ENCODE measurements at places on chromosomes 12 and 14.

- peak; percentile 25 for DNase-seq
These were observed 618 bp downstream of the RNF34 start for GRCh38 chr12:121400332-121401139.

- DNase-seq, result no peak
These were observed 1122.4 kb upstream of the USP15 start for GRCh38 chr12:61137677-61138414.

GRCh38 chr14:24315243-24315806 lies 4.0 kb downstream of the LTB4R start:
- DNase-seq, result no peak

GRCh38 chr14:22464422-22465142 lies 124.4 kb downstream of the DAD1 start:
- DNase-seq, result no peak

DNA sequence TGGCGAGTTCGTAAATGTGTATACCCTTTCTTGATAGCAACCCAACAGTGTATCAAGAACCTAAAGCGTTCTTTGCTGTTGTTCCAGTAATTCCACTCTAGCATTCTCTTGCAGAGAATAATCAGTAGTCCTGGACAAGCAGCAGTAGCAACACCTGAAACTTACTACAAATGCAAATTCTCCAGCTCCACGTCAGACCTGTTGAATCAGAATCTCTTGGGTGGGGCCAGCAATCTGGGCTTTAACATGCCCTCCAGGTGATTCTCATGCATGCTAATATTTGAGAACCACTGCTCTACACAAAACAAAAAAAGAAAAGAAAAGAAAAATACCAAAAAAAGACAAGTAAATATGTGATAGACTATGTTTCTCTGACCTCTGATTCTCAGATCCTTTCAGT lies 10.1 kb downstream of the PTGDR start:
- no peak for DNase-seq

DNA sequence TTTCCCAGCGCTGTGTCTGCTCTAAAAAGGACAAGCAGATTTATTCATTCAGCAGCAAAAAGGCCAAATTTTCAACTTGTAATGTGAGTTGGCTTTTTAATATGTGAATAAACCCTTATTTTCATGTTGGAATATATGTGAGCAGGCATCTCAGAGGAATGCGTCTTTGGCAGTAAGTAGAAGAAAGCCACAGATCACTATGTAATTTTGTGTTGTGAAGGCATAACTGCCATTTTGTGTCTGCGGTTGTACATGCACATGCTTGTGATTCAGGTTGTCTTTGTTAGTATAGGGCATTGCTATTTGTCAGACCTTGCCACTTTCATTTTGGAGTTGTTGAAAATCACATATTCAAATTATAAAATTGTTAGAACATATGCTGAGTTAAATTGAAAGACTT lies 398.8 kb upstream of the RGS6 start:
- DNase-seq, result no peak

Measured in inflammatory macrophage treated with lipopolysaccharide for 1 hour (primary cell).